ENCODE measurements at places on chromosomes 12 and 14.
A peak's percentile ranks its signal among the peaks of the same experiment; 100 is the strongest.

DNA sequence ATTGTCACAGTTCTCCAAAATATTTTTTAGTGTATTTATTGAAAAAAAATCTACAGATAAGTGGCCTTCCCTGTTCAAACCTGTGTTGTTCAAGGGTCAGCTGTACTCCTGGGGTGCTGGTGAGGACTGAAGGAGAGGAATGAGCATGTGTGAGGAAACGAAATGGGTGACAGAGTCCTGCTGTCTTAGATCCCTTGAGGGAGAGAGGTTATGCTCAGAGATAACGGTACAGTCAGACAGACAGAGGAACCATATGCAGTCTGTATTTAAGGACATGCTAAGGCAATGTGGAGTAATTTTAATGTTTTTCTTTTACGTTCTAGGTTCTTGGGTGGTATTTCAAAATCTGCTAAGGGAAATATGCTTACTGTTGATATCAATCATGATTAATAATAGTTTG, 352.9 kb upstream of the RGS6 start:
- no peak for DNase-seq

- DNase-seq: peak; percentile 94
These were observed 6.2 kb downstream of the MAP3K12 start for GRCh38 chr12:53492830-53493609.

- no peak for DNase-seq
These were observed 960 bp upstream of the LRFN5 start for GRCh38 chr14:41605550-41606281.

DNA sequence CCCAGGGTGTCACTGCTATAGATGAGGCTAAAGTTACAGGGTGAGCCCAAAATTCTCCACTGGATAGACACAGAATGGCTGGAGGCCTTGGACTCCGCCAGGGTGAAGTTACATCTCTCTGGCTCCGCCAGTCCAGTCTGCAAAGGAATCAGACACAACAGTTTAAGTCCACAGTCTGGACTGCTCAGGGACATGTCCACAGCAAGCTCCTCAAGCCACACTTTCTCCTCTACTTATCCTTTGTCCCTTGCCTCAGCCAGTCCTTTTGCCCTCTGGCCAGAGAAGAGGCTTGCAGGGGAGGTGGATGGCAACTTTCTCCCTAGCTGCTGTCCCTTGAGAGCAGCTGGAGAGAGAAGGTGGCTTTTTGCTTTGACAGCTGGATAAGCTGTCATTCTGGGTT, 28.0 kb downstream of the PTPRB start:
- DNase-seq: no peak
